Fibroblast of mammary gland (primary cell): ENCODE measurements at places on chromosomes 3 and 15.

DNA sequence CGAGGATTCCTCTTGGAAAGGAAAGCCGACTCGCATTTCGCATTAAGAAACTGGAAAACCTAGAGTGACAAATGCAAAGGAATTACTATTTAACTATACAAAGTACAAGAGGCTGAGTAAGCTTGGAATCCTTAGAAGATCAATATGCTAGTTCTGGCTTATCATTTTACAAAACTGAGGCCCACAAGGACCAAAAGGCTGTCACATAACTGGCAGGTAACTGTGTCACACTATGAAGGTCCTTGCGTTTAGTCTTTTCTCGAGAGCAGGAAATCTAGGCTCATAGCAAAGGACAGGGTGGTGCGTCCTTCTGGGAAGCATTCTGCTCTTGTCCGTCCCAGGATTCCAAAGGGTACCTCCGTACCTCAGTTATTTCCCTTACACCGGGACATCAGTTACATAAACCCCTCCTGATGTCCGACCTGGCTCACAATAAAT, 629 bp downstream of the RPL24 start:
- no peak for DNase-seq

DNA sequence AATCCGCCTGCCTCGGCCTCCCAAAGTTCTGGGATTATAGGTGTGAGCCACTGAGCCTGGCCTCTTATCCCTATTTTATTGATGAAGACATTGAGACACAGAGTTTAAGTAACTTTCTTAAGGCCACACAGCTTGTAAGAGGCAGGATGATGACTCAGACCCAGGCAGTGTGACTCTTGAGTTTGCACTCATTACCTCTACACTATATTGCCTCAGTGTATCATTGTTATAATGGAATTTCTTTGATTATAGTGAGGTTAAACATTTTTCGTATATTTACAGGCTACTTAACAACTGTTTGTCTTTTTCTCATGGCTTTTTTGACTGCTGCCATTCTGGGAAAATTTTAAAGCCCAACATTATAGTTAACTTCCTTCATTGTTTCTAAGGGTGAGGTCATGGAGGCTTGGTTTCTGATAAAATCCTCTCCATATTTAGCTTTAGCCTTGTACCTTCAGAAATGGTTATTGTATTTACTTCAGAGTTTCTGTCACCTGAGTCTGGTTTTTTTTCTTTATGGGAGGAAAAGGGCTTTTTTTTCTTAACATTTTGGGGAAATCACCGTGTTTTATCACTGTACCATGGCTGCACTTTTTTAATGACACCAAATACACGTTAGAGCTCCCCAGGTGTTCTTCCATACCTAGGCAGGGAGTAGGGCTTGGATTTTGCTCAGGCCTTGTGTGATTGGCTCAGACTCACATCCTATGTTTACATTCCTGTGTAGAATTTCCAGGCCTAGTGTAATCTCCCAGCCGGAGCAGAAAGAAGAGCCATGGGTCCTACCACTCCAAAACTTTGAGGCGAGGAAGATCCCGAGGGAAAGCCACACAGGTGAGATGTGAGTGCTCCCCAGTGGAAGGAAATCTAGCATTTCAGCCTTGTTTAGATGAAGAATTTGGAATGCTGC, 6.3 kb downstream of the ZNF774 start:
- peak; percentile 74 for DNase-seq

- peak; percentile 36 for DNase-seq
Observed at GRCh38 chr15:34038871-34039789, at the start of gene AVEN. TSS of gene AVEN (minus strand) at chr15:34039204. CDS start at chr15:34039046, 158 bp downstream.

DNA sequence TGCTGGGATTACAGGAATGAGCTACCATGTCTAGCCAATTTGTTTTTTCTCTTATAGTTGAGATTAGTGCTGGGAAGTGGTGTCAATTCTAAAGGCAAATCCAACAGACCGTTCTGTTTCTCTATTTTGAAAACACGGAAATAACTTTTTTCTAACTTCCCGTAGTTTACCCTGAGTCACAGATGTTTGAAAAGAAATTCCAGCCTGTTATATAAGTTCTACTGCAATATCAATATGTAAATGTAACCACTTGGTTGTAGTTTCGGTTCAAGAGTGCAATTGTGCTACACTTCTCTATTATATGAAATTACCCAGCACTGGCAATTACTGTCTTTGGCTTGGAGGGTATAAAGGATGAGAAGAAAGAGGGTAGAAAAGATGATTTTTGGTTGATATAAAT, 22.3 kb upstream of the GNB4 start:
- no peak for DNase-seq

GRCh38 chr15:31258260-31258659, 68.4 kb upstream of the KLF13 start:
- no peak for DNase-seq

GRCh38 chr3:15290736-15291135, 41.6 kb downstream of the SH3BP5 start:
- no peak for DNase-seq

DNA sequence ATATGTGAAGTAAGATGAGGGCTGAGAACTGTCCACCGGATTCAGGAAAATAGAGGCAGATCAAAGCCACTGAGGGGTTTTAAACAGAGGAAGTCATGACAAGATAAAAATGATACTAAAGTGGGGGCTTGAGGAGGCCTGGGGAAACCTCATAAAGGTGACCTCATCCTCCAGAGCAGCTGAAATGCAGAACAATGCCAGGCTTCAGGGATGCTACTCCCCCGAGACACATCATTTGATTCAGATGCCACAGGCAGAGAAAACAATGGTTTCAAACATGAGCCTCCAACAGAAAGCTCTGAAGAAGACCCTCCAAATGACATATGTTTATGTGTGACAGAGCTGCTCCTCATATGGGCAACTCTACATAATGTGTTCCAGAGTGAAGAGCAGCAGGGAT, 6.4 kb downstream of the CFAP20DC start:
- DNase-seq: no peak

- DNase-seq: peak; percentile 41
Observed at GRCh38 chr3:64067506-64068346, 44.4 kb upstream of the PSMD6 start.

GRCh38 chr3:192921793-192922192, 4.1 kb upstream of the MB21D2 start:
- no peak for DNase-seq

- no peak for DNase-seq
Observed at GRCh38 chr3:128588147-128588546, 62.5 kb downstream of the RPN1 start.

- no peak for DNase-seq
Observed at GRCh38 chr3:176554264-176554663, 643.0 kb downstream of the TBL1XR1 start.

GRCh38 chr15:70493376-70493775, 270.0 kb downstream of the UACA start:
- DNase-seq: no peak
